ENCODE measurements at places on chromosomes 13 and 19. TPM values are rescaled to one million over a fixed set of nuclear protein-coding genes. Genes with fewer than 3 reads are reported as not detected.

The POU2F2 gene
- total RNA-seq, result 0.99 TPM

The CLIP3 gene
- 0.55 TPM for total RNA-seq

The RASA3 gene
- 6.1 TPM for total RNA-seq

The SAMD1 gene
- 13.9 TPM for total RNA-seq

The LILRB2 gene
- total RNA-seq, result 2.2 TPM

- DNase-seq, result no peak
These were observed 437 bp downstream of the SMARCA4 start for GRCh38 chr19:10961073-10961860.

DNA sequence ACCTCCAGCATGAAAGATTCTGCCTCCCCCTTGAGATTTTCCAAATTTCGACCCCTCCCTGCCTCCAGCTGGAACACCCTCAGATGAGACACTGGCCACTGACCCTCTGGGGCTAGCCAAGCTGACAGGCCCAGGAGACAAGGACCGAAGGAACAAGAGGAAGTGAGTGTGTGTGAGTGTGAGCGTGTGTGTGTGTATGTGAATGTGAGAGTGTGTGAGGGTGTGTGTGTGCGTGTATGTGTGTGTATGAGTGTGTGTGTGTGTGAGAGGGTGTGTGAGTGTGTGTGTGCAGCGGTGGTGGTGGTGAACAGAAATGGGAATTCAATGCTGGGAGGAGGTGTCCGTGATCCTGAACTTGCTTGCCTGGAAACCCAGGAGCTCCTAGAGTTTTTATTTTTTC lies 13.8 kb downstream of the HRC start:
- no peak for DNase-seq

- peak; percentile 18 for DNase-seq
These were observed 13.0 kb downstream of the FZR1 start for GRCh38 chr19:3519126-3519525.

DNA sequence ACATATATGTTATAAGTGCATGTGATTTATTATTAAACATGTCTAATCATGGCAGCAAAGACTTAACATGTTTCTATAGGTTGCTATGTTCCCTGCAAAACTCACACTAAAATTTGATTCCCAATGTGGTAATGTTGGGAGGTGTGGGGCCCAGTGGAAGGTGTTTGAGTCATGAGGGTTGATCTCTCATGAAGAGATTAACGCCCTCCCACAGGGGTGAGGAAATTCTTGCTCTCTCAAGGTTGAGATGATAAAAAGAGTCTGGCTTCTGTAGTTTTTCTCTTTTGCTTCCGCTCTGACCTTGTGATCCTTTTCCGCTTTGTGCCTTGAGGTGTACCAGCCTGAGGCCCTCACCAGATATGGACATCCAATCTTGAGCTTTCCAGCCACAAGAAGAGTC lies 737.5 kb upstream of the SLITRK5 start:
- DNase-seq, result no peak

DNA sequence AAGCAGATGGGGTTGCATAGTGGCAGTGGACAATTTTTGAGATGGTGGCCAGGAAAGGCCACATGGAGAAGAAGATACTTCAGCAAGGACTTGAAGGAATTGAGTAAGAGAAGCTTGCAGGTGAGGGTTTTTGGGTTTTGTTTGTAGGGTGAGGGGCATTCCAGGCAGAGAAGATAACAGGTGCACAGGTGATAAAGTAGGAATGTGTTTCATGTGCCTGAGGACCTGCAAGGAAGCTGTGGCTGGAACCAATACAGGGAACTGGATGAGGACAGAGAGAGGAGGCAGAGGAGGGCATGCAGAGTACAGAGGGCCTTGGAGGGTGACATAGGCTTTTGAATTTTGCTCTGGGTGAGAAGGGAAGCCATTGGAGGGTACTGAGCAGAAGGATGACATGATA lies 314.5 kb downstream of the KLF12 start:
- DNase-seq, result no peak

DNA sequence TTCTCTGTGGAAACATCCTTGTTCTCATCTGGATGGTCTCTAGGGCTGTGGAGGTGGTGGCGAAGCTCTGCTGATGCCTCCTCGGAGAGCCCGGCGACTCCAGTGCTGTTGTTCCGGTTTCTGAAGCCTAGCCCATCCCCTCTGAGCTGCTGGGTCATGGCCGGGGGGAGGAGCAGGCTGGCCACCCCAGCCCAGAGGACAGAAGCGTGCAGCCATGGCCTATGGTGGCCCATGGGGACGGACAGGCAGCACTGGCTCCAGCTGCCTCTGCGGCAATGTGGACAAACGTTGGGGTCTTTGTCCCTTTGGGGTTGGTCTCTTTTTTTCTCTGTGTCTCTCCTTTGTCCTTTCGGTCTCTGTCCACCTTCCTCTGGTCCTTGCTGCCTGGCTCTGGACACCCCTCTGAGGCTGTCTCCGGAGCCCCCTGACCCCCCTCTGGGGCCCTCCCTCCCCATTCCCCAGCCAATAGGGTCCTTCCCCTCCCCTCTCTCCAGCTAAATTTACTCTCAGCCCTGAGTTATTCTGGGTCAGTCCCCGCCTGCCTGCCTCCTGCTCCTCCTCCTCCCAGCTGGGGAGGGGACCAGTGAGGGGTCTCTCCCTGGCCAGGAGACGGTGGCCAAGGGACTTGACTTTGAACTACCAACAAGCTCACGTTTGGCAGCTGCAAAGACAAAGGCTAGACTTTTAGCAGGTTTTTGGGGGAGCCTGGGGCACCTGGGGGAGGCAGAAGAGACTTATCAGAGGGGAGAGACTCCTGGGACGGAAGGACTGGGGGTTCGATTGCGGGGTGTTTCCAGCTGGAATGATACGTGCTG lies at the start of gene HRC:
Gene HRC, minus strand, starts transcription at position 392 of the 815 bp plus-strand sequence. Its CDS starts 159 bp downstream, at position 233.
- no peak for DNase-seq

DNA sequence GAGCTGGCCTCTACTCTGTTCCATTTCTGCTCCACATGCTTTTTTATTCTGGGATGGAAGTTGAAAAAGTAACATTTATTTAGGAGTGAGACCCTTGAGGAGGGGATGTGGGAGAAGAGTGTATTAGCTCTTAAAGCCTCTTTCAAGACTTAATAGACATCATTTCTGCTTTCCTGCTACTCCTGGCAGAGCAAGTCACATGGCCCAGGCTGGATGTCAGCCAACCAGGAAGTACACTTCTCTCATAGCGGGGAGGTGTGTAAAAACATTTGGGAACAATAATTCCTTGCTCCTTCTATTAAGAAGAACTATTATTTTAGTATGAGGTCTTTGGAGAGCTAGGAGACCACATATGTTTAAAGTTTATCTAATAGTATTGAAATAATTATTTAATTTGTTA lies 40.6 kb upstream of the FAM216B start:
- DNase-seq, result peak; percentile 30

DNA sequence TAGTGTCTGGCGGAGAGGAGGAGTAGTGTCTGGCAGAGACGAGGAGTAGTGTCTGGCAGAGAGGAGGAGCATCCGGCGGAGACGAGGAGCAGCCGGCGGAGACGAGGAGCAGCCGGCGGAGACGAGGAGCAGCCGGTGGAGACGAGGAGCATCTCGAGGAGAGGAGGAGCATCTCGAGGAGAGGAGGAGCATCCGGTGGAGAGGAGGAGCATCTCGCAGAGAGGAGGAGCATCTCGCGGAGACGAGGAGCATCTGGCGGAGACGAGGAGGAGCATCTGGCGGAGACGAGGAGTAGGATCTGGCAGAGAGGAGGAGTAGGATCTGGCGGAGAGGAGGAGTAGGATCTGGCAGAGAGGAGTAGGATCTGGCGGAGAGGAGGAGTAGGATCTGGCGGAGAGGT lies 18.2 kb downstream of the C13orf46 start:
- no peak for DNase-seq

DNA sequence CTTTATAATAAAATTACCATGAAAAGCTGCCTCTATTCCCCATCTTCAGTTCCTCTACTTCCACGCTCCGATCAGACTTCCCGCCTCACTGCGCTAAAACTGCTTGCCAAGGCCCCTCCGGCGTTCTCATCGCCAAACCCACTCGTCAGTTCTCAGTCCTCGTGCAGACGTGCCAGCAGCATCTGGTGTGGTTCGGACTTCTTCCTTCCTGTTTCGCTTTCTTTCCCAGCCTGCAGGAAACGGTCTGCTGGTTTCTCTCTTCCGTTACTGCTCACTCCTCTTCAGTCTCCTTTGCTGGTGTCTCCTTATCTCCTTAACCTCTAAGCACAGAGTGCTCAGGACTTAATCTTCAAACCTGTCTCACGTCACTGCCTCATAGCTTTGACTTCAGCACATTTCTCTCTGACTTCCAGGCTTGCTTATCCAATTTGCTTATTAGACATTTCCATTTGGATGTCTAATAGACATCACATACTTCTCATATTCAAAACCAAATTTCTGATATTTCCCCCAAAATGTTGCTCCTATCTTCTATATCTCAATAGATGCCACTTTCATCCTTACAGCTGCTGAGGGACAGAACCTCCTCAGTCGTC lies 40.3 kb downstream of the RCBTB2 start:
- DNase-seq, result peak; percentile 71

GRCh38 chr19:7450243-7451223 lies 38.3 kb downstream of the PEX11G start:
- no peak for DNase-seq

DNA sequence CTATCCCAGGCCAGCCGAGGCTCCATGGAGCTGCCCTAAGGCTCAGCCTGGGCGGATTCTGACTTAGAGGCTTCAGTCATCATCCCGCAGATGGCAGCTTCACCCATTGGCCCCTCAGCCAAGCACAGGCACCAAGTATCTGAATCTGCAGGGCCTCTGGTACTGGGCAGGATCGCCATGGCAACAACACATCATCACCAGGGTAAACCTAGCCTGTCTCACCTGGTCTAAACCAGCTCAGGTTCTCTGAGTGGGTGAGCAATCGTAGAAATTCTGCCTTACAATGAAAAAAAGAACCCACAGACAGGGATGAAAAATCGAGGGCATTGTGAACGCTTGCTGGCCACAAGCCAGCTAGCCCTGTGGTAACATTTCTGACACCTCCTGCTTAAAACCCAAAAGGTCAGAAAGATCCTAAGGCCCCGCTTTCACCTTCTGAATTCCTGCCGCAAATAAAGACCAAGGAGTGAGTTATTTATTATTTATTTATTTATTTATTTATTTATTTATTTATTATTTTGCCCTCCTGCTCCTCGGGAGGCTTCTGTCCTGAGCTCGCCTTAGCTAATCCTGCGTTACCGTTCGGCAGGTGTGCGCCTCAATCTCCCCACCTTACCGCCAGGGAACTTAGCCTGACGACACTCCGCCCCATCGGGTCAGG lies 12.0 kb upstream of the CEACAM21 start:
- DNase-seq, result no peak

DNA sequence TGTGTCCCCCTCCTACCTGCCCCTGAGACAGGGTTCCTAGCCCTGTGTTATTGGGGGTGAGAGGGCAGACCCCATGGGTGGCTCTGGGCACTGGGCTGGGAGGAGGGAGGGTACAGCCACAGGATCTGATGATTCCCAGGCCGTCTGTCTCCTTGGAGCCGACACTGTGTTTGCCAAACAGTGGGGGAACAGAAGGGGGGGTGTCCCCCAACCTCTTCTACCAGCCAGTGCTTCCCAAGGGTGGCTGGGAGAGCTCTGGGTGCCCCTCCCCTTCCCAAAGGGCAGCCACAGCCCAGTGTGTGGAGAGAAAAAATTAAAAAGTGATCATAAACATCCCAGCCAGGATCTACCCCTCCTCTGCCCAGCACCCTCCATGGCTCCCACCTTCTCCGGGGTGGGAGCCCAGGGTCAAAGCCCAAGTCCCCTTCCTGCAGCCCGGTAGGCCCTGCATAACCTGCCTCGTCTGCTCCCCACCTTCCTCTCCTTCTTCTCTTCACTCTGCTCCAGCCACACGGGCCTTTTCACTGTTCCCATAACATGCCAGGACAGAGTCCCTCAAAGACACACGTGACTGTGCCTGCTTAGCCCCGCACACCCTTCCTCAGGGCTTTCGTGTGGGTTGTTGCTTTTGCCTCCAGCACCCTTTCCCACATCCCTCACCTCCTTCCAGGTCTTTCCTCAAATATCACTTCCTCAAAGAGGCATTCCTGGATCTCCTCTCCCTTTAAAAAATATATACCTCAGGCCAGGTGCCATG lies 1.4 kb upstream of the PLIN4 start:
- DNase-seq, result no peak

DNA sequence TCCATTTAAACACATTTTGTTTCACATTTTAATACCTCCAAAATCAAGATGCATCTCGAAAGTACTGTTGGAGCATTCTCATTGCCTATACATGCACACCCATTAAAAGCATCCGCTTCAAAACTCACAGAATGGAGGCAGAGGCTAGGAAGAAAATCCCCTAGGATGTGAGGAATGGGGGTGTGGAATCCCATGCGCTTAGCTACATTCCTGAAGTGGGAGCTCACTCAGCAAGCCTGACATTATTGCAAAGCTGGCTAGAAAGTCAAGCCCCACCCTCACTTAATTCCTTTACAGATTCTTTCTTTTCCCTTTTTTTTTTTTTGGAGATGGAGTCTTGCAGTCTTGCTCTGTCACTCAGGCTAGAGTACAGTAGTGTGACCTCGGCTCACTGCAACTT lies 4.6 kb upstream of the FAM32A start:
- no peak for DNase-seq

DNA sequence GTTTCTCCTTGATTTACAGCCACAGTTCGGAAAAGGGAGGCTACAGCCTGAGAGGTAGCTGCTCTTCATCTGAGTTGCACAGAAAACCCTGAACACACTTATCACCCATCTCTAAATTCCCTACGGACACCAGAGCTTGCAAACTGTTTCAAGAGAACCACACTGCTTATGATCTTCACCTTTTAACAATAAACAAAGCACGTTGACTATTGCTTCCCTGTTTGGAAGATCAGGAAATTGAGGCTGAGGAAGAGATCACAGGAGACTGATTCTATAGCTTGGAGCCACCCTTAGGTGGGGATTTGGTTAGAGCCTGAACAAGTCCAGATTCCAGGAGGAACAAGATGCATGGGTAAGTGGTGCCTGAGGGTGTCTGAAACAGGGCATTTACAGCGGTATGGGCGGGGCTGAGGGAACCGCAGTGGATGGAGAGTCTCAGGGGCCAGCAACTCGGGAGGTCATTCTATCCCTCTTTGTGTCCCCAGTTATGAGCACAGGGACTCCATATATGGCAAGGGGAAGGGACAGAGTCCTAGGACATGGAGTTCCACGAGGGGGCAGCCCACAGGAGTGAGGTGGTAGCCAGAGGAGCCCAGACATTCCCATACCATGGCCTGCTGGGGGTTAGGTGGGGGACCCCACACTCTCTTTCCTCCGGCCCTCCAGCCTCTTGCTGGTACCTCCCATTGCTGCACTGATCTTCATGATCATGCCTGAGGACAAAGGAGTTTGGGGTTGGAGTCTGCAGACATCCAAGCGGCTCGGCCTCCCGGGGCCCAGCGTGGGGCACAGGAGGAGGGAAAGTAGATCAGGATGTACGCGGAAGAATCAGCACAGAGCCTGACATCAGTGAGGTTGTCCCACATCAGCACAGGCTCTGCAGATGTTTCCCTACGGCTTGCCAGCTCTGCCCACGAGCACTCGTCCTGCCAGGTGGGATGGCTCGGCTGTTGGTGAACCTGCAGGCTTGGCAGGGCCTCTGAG lies 162.3 kb upstream of the ZNF536 start:
- DNase-seq, result no peak

- no peak for DNase-seq
These were observed 576.5 kb upstream of the SLITRK5 start for GRCh38 chr13:87094646-87095045.
